ENCODE measurements at places on chromosomes 12 and 14.

- no peak for DNase-seq
Observed at GRCh38 chr14:103141117-103141796, 18.0 kb downstream of the TNFAIP2 start.

DNA sequence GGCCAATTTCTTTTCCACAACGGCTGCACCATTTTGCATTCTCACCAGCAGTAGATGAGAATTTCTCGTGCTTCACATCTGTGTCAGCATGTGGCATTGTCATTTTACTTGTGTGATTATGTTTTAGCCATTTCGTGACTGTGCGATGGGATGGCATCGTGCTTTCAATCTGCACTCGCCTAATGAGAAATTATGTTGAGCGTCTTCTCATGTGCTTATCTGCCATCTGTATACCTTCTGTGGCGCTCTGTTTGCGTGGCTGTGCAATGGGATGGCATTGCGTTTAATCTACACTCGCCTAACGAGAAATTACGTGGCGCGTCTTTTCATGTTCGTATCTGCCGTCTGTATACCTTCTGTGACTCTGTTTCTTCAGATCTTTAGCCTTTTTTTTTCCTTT lies 14.9 kb upstream of the GPR132 start:
- DNase-seq = no peak

DNA sequence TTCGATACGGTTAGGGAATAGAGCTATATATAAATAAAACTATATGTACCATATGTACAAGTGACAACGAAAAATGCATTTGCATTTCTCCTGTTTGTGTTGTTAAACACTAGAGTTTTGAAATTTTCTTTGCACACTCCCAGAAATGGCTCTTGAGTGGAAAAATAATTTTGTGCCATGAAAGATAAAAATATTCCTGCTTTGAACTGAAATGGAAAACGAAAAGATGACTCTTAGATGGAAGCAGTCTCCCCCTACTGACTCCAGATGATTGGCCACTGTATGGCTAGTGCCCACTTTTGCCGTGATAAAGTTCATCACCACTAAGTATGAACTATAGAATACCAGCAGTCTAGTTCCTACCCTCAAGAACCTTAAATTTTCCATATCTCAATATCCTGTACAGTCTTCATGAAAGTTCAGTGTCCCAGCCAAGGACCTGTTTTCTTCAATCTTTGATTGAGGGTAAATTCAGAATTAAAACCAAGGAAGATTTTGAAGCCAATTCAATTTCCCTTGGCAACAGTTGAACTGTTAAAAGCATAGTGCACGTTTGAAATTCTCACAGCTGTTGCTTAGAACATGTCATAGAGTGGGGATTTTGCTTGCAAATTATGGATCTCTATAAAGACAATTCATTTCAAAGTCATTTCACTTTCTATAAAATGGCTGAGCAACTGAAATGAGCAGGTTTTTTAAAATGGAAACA lies 1.6 kb upstream of the PPP2R5E start:
- DNase-seq = no peak

DNA sequence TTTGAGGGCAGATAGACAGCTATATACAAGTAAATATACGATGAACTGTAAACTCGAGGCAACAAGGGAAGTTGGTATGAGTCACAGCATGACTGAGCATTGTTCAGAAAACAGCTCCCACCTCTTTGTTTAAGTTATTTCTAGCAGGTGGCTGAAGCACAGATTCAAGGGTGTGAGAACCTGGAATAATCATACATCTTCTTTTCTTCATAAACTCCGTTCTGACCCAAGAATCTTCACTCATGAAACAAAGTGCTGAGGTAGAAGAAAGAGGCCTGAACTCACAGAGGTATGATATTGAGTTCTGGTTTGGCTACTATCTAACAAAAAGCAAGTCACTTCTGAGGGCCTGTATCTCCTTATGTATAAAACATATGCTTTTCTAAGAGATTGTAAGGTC lies 364.1 kb upstream of the KITLG start:
- DNase-seq = no peak

GRCh38 chr14:38208618-38209562 lies 1.2 kb downstream of the SSTR1 start:
- DNase-seq = no peak

DNA sequence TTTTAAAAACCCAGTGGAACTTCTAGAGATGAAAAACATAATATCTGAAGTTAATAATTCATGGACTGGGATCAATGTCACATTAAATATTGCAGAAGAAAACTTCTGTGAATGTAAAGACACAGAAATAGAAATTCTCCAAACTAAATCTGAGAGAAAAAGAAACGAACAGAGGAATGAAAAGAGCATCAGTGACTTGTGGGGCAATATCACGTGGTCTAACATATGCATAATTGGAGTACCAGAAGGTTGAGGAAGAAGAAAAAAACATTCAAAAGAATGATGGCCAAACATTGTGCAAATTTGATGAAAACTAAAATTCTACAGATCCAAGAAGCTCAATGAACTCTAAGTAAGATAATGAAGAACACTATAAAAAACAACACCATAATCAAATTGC lies 130.8 kb downstream of the EFCAB11 start:
- DNase-seq = no peak

- no peak for DNase-seq
Observed at GRCh38 chr12:38465020-38465419, 148.4 kb downstream of the ALG10B start.

DNA sequence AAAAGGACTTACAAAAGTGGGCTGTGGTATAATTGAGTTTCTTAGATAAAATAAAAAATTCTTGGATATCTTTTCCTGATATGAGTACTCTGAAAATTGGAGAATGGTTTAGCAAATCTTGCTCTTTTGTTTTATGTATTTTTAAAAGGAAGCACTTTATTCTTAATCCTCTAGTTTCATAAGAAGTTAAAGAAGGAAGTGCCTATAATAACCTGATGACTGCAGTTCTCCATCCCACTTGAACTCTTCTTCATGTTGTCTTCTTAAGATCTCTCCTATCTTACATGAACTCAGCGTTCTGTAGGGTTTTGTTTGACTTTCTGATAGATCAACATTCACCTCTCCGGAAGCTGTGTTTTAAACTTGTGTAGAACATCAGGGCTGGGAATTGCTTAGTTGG lies 271.0 kb downstream of the ERC1 start:
- no peak for DNase-seq

- no peak for DNase-seq
Observed at GRCh38 chr12:110581931-110582275, 1.2 kb downstream of the PPTC7 start.

DNA sequence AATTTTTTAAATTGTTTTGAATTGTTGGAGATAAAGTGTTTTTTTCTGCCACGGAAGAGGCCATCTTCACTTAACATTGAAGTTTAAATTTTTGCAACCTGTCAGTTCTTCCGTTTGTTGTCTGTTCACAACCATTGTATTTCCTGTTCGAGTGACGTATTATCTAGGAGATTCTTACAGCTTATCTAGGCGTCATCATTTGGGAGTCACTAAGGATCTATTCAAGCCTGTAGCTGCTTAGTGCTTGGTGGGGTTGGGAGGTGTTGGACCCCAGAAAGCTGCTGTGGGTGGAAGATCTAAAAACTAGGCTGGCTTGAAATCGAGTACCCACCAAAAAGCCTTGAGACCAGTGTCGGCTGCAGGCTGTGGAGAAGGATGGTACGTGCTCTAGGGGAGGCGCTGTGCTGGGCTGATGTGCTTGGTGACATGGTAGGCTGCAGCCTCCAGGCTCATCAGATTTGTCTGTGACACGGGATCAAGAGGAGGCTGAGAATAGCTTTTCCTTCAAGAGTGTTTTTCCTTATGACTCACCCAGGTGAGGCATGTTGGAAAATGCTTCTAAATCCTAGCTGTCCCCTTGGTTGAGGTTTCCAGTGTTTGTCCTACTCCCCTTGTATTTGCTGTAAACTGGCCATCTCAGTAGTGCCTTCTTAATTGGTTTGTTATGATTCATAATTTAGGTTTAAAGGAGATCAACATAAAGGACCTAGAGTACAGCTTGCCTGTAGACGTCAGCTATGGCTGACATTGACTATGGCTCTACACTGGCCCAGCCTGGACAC lies 57.8 kb downstream of the ATG14 start:
- DNase-seq = no peak

GRCh38 chr12:105477873-105478272 lies 147.4 kb downstream of the C12orf75 start:
- DNase-seq = no peak

DNA sequence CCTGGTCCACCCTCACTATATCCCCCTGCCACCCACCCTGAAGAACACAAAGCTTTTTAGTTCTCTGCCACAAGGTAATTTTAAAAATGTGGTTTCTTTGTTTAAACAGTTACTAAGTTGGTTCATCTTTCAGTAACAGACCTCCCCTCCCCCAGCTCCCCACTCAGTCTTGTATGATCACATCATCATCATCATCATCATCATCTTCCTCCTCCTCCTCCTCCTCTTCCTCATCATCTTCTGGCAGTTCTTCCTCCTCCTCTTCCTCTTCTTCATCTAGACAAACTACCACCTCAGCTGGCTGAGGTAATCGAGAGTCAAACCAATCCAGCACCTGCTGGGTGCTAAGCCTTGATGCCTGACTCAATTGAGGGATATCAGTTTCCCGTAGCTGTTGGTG lies 10.5 kb downstream of the HOMEZ start:
- DNase-seq = no peak

- no peak for DNase-seq
Observed at GRCh38 chr12:45427042-45427441, 211.1 kb downstream of the ANO6 start.

DNA sequence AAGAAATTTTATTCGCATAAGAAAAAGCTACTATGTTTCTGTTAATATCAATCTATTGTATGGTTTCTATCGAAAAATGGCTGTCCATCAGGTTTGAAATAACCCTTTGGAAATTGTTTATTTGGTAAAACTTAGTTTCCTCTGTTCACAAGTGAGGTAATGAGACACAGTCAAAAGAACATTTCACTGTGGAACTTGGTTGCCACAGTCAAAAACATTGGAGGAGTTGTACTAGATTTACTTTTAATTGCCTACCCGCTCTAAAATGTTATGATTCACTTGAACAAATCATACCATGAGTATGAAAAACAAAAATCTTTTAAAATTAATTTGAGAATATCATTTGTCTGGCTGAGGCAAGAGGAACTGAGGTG lies 46.5 kb downstream of the ITPR2 start:
- no peak for DNase-seq

DNA sequence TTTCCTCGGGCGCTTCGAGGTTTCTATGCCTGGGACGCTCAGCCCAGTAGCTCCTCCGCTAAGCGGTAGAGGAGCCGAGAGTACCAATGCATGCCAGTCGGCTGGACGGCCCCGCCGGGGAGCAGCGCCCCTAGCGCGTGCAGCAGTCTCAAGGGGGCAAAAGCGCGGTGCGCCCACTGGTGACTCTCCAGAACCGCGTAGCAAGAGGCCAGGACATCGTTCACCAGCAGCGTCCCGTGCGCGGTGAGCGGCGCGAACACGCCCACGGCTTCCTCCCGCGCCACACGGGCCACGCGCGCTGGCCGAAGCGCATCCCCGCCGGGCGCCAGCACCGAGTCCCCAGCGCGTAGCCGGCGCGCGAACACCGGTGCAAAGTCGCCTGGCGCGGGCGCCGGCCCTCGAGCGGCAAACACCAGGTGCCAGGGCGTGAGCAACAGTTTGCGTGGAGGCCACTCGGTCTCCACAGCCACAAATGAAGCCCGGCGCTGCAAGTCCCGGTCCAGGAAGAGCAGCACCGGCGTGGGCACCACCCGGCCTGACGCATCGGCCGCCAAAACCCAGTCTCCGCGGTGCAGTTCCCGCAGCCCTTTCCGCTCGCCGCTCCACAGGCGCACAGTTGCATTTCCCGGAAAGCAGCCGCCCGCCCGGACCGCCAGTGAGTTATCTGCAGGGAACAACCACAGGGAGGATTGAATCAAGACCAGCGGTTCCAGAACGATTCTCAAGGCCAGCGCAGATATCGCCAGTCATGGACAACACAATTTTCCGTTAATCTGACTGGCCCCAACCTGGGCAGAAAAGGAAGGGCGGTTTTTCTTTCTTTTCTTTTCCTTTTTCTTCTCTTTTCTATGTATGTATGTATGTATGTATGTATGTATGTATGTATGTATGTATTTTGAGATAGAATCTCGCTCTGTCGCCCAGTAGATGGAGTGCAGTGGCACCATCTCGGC lies 4.5 kb downstream of the DHH start:
- no peak for DNase-seq

DNA sequence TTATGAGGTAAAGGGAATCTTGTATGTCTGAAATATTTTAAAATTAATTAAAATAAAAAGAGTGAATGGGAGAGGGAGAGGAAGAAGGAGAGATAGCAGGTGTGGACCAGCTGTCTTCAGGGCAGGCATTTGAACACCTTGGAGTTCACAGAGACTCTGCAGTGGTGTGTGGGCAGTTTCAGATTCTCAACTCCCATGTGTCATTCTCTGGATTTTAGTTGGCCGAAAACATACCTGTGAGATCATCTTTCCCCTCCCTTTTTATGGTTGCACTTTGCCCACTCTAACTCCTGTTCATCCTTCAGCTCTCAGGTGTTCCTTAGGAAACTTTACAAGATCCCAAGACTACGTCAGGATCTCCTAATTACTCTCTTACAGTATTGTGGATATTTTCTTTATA lies 108.1 kb downstream of the ERC1 start:
- DNase-seq = no peak

DNA sequence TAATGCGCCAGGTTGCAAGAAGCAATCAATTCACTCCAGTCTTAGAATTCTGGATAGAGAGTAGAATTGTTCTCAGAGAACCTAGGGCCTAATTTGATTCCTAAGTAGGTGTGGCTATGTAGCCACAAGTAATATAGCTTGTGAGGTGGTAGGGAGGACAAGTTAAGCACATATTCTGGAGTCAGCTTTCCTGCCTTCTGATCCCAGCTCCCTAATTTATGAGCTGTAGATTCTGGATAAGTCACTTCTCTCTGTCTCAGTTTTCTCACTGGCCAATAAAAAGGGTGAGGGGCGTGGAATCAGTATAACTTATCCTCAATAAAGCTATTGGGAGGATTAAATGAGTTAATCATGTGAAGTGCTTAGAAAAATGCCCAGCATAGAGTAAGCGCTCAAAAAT lies 3.0 kb upstream of the SNW1 start:
- DNase-seq = no peak

- DNase-seq = no peak
Observed at GRCh38 chr12:52581481-52581880, 7.8 kb upstream of the KRT74 start.

DNA sequence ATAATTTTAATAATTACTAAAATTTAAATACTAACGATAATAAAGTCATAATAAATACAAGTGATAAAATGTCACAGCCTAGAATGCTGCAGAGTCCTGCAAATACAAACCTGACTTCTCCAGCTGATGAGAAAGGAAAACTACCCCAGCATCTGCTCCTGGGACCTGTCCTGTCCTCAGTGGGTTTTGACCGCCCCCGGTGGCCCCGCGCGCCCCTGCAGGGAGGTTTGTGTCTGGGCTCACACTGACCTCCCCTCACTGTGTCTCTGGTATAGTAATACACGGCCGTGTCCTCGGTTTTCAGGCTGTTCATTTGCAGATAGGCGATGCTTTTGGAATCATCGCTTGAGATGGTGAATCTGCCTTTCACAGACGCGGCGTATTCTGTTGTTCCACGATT lies 1139.4 kb downstream of the TMEM121 start:
- DNase-seq = no peak

GRCh38 chr12:123532019-123532418 lies 1.5 kb downstream of the RILPL1 start:
- DNase-seq = no peak

GRCh38 chr14:60025571-60025970 lies 66.2 kb upstream of the PCNX4 start:
- DNase-seq = no peak

- no peak for DNase-seq
Observed at GRCh38 chr14:55754471-55754870, 174.5 kb downstream of the KTN1 start.

- DNase-seq = no peak
Observed at GRCh38 chr12:52022841-52023181, 16.1 kb downstream of the TAMALIN start.

Measured in stimulated activated CD8-positive, alpha-beta memory T cell treated with anti-CD3 and anti-CD28 coated beads, Interleukin-7, amount 100 ng/mL, for 1 hour (primary cell).